Gastroesophageal sphincter (tissue), 4 donors: ENCODE measurements at places on chromosomes 4 and X. TPM values are rescaled to one million over a fixed set of nuclear protein-coding genes. Genes with fewer than 3 reads are reported as not detected.

TMPRSS11F gene
- total RNA-seq = 0.52 TPM

SMPX gene
- 32.5 TPM for total RNA-seq

ABCG2 gene
- 1.1 TPM for total RNA-seq

NEXMIF gene
- total RNA-seq = 6.6 TPM

MAGEA4 gene
- total RNA-seq = not detected

FGFR3 gene
- 17.7 TPM for total RNA-seq

MAGEE1 gene
- 3.2 TPM for total RNA-seq
